Psoas muscle (tissue), 8 donors: ENCODE measurements at places on chromosomes 5 and 9.

GRCh38 chr5:173745123-173745522, 128.7 kb upstream of the BOD1 start:
- DNase-seq: no peak

DNA sequence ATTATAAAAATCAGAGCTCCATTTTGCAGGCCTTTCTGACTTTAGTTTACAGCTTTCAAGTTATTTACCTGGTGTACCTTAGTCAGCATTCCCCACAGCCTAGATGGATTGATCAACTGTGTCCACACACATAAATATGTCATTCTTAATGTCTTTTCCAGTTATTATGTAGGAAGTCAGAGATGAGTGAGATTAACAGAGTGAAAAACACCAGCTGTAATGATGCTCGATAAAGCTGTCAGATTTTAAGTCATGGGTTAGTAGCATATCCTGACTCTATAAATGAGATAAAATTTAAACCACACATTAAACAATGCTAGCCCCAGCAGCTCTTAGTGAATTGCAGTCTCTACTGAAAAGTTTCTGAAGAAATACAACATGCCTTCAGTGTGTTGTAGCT, 48.9 kb downstream of the NUDT12 start:
- DNase-seq: no peak

DNA sequence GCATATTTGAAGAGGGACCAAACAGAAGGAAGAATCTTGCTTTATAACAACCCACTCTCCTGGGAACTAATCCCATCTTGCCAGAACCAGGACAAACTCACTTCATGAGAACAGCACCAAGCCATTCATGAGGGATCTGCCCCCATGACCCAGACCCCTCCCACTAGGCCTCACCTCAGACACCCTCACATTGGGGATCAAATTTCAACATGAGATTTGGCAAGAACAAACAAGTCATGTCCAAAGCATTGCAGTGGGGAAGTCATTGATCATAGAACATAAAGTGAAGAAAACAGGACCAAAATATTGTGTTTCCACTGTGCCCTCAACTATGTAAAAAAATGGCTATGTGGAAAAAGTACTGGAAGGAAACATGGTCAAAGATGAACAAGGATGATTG, 43.9 kb downstream of the MAP1B start:
- no peak for DNase-seq

DNA sequence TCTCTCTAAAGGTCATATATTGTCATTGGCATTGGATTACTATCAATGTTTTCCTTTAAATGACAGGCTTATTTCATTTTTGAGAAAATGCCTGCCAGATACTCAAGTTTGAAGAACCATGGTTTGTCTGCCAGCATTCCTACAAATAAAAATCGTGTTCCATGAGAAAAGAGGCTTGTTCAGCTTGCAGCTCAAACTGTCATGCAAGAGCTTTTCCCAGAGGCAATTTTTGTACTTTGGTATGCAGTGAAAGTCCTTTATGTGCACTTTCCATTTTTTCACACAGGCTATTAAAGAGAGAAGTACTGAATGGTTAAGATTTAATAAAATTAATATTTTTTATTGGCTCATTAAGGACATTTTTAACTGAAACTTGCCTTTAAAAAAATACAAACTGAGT, 110.4 kb downstream of the FBXO4 start:
- DNase-seq: no peak

- DNase-seq: no peak
These were observed 728.8 kb downstream of the NR2F1-AS1 start for GRCh38 chr5:92852219-92852618.

- no peak for DNase-seq
These were observed 216.1 kb downstream of the PAPPA start for GRCh38 chr9:116369706-116370105.

DNA sequence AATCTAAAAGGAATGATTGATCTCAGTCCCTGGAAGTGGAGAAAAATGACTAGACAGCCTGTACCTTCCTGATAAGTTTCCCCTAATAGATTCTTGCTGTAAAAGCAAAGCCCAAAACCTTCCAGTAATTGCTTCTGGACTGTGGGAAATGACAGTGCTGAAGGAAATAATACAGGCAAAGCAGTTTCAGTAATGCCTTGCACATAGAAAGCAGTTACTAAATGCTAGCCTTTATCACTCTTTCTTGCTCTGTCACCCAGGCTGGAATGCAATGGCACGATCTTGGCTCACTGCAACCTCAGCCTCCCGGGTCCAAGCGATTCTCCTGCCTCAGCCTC, 50.3 kb downstream of the MAP1B start:
- DNase-seq: no peak

DNA sequence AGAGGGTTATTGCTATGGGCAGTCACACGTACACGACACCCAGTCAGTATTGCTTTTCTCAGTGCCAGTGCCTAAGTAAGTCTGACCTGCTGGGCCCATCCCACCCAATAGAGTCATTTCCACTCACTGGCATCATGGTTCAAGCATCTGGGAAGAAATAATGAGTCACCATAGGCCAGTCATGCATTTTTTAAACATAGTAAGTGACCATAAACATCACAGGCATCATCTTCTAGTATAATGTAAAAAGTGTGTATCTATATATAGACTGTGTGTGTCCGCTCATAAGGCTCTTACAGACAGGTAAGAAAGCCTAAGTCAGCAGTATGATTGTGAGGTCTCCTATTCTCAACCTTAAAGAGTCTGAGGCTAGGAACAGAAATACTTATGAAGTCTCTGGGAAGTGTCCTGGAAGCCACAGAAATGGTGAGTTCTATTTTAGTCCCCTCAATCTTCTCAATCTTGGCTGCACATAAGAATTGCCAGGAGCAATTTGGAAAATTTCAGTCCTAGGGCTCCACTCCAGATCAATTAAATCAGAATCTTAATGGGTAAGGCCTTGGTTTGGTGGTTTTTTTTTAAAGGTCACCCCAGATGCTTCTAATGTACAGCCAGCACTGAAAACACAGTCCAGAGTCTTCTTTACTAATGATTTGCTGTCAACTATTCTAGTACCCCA, 65.2 kb downstream of the ZNF366 start:
- DNase-seq: no peak

DNA sequence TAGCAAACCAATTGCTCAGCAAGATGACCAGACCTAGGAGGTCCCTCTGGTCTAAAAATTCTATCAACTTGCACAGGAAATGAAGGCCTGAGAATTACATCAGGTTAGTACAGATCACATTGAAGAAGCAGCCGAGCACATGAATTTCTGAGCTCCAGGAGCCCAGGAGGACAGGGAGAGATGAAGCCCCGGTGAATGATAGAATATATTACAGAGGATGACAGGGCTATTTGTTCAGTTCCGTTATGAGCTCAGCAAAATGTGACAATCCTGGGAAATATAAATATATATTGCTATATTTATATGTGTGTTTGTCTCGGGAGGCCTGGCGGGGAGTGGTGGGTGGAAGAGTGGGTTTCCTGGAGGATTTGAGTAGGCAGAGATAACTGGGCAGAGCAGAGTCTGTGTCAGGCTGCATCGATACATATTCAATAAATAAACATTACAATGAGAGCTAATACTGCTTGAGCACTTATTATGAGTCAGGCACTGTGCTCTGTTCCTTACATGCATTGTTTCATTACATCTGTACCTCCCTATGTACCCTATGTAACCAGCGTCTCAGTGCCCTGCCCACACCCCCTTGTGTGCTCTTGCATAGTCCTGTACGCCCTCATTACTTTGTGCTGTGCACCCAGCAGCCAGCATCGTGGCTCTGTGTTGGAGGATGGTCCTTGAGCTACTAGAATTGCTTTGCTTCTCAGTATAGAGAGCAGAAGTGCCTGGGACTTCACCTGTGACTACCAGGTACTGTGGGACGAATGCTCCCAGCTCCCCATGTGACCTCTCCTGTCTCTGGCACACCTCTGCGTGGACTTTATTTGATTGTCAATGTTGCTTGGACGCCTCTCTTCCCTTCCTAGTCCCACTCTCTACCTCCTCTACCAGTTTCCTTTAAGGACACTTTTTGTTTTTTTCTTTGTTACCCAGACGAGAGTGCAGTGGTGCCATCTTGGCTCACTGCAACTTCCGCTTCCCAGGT, 58.1 kb upstream of the KLF9 start:
- no peak for DNase-seq

GRCh38 chr9:13113751-13114150, 165.7 kb downstream of the MPDZ start:
- no peak for DNase-seq

GRCh38 chr5:115723220-115723619, 93.2 kb downstream of the CDO1 start:
- DNase-seq: no peak

GRCh38 chr9:29336281-29336680, 1763.0 kb upstream of the C9orf72 start:
- DNase-seq: no peak

DNA sequence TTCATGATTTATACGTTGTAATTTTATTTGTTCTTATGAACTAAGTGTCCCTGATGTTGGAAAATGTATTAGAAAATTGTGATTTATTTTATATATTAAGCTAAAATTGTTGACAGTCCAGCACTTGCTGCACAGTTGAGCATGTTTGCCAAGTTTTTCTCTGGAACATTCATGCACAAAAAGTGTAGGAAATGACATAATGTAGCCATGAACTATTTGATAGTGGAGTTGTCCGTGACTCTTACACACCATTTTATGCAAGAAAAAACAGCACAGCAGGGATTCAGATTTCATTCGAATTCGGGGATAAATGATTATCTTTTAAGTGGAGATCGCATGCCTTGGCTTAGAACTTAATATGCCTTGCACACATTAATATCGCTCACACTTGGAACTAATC, 708.6 kb upstream of the WWC1 start:
- no peak for DNase-seq

GRCh38 chr5:123951582-123951977, 439.6 kb downstream of the CSNK1G3 start:
- DNase-seq: no peak

- no peak for DNase-seq
These were observed 19.7 kb downstream of the CARTPT start for GRCh38 chr5:71738662-71739361.

DNA sequence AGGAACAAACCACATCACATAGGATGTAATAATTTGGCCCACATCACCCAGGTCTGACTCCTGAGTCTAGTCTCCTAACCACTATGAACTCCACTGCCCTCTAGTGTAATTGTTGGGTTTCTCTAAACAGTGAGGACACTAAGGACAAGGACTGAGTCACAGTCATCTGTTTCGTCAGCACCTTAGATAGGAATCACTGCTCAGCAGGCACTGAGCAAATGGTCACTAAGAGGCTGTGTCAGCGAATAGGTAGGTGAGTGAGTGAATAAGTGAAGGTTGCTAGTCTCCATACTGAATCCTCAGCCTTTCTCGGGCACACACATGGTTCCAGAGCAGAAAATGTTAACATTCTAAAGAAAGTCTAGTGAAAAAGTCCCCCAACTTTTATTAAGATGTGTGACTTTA, 278.6 kb downstream of the SPOCK1 start:
- no peak for DNase-seq

- DNase-seq: peak; percentile 70
These were observed 13.0 kb upstream of the SPINK4 start for GRCh38 chr9:33227008-33227398.

- DNase-seq: no peak
These were observed 79.9 kb downstream of the PRR16 start for GRCh38 chr5:120544043-120544442.

DNA sequence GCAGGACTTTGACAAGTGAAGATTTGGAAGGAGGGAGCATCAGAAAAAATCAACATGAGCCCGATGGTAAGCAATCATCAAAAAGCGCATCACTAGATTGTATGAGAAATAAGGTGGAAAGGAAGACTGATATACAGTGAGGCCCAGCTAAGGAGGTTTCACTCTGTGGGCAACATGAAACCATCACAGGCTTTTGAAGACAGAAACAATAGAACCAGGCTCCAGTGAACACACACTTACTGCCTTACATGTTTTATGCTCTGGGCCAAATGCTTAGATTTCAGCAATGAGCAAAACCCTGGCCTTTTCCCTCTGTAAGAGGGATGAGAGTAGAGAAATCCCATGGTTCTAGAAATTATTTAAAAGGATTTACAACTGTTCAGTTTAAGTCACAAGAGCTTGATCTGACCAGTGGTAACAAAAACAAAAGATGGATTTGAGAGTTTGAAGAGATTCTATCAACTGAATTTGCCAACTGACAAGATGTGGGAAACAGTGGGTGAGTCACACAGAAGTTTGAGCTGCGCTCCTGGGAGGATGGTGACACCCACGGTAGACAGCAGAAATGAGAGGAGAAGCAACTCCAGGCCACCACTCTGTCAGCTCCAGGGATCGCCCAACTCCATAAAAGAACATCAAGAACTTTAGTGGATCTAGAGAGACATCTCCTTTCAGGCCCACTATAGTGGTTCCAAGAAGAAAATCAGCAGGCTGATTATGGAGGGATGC, 261.8 kb downstream of the MCTP1 start:
- DNase-seq: no peak

DNA sequence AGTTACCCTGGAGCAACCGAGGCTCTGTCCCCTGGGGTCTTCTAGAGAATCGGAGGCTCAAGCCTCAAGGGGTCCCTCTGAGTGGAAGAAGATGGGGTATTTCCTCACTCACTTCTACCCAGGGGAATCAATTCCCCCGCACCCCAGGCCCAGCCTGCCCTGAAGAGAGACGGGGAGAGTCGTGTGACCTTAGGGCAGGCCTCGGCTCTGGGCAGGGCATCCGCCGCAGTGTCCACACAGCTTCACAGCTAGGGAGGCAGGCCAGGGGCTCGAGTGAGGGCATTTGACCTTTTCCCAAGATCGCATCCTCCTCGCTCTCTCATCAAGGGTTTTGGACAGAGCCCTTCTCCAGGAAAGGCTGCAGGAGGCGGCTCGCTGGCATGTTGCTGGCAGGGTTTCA, 57.9 kb upstream of the CNOT6 start:
- no peak for DNase-seq

GRCh38 chr9:132761602-132762001, 91.3 kb downstream of the GTF3C4 start:
- no peak for DNase-seq

GRCh38 chr9:128304136-128304970, 17.9 kb downstream of the TRUB2 start:
- no peak for DNase-seq

GRCh38 chr9:121756474-121757280, 105.2 kb downstream of the DAB2IP start:
- no peak for DNase-seq

DNA sequence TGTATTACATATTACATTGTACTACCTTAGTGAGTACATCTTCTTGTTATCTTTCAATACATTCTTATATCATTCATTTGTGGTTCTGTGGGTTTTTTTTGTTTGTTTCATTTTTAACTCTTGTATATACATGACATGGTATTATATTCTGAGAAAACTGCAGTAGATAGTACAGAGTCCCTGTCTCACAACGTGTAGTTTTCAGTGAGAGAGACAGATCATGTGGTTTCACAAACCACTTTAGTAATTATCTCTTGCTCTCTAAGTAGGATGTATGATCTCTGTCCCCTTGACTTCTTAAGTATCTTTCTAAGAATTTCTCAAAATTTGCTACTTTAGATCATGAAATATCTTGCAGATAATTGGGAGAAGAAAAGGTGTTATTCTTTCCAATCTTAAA, 745.9 kb upstream of the CDH9 start:
- DNase-seq: no peak

GRCh38 chr5:175822225-175822624, 49.2 kb upstream of the CPLX2 start:
- DNase-seq: no peak

GRCh38 chr5:138032028-138032571, 779 bp downstream of the FAM13B start:
- DNase-seq: peak; percentile 75
